ENCODE measurements at places on chromosomes 7 and 10.

DNA sequence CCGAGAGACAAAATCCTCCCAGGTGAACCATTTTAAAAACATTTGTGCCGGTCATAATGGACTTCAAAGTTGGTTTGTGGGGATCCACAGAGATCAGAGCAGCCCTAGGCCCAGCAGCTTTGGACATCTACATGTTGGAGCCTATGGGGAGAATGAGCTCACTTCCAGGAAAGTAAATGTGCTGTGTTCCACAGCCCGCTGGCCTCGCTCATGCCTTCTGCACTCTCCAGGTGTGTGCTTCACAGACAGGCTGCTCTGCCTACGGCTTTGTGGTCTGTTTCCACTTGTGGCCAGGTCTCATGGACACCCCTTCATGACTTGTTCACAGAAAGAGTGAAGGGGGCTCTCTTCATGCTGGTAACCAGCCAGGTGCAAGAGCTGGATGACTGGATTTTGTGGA is 141.6 kb downstream of the ADARB2 start:
- no peak for DNase-seq

DNA sequence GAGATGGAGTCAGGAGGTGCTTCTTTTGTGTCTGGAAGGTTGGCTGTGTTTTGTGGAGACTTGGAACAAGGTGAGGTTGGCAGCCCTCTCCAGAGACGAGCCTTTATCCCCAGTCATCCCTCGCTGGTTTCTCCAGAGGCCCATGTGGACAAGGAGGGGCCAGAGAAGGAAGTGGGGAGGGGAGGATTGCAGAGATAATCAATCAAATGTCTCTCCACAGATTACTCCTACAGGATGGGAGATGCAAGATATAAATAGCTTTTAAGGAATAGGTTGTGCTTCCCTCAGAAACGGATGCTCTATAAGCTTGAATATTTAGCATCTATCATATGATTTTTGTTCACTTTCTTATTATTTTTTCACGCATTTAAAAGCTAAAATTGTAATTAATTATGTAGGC is 70.4 kb upstream of the VWDE start:
- DNase-seq: no peak

- DNase-seq: no peak
Measured at GRCh38 chr10:128642023-128642422, 515.8 kb upstream of the MKI67 start.

- no peak for DNase-seq
Measured at GRCh38 chr10:110355922-110356627, 51.4 kb upstream of the SMNDC1 start.

DNA sequence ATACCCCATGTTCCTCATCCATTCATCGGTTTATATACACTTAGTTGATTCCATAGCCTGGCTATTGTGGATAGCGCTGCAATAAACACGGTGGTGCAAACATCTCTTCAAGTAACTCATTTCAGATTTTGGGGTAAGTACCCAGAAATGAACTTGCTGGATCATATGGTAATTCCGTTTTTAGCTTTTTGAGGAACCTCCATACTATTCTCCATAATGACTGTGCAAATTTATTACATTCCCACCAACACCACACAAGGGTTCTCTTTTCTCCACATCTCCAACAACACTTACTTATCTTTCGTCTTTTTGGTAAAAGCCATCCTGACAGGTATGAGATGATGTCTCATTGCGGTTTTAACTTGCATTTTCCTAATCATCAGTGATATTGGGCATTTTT is 3.7 kb downstream of the NPFFR1 start:
- no peak for DNase-seq

GRCh38 chr7:29444267-29444666 is 119.4 kb upstream of the PRR15 start:
- no peak for DNase-seq

- no peak for DNase-seq
Measured at GRCh38 chr7:128679920-128680319, 7.8 kb downstream of the GARIN1A start.

DNA sequence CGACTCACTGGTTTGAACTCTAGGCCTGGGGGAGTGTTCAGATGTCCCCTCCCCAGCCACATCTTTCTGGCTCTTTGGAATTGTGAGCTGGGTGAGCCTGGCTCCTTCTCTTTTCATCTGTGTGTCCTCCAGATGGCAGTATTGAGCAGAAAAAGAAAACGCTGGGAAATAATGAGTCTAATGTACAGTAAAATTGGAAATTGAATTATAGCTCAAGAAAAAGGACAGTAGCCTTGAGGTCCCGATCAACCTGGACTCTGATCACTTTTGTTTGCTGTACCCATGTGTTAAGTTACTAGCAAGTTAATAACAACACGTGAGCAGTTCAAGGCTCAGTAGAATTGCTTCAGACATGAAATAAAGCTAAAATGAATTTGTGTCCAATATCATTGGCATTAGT is 77.9 kb downstream of the SNX10 start:
- DNase-seq: peak; percentile 64

DNA sequence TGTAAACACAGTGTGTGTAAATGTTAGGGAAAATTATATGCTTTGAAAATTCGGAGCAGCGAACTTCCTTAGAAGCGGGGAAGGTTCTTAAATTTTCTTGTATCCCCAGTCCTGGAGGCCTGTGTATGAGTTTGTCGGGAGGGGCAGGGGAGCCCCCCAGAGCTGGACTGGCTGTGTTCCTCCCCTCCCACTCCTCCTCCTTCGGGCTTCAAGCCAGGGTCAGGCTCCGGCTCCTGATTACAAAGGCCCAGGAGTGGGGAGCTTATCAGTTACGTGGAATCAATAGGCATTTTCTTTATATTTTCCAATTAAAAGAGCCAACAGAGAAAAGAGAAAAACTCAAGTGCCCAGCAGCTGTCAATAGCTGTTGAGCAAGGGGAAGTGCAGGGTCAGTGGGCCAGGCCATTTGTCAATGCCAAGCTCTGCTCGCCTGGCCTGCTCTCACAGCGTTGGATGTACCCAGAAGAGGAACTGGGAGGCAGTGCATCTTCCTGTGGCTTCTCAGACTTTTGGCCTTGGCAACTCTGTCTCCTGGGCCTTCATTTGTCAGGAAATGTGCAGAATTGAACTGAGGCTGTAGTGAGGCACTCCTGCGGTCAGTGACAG is 156.9 kb upstream of the PCBD1 start:
- no peak for DNase-seq

GRCh38 chr7:80054356-80054755 is 80.3 kb upstream of the GNAI1 start:
- no peak for DNase-seq

GRCh38 chr7:43729924-43730248 is 563 bp upstream of the COA1 start:
- no peak for DNase-seq

DNA sequence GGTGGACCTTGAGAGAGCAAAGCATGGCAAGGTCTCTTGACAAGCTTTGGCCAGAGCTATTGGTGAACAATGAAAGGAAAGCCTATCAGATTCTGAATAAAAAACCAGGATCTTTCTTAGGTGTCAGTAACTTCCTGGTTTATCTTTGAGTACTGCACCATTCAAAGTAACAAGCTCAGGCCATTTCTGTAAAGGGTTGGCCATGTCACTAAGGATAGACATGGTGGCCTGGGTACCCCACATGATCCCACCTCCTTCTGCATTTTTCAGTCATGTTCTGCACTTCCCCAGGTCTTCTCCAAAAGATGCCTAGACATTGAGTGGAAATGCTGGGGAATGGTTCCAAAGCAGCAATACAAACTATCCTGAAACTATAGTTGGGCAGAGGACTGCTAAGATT is 242.0 kb downstream of the ARHGAP12 start:
- DNase-seq: no peak

DNA sequence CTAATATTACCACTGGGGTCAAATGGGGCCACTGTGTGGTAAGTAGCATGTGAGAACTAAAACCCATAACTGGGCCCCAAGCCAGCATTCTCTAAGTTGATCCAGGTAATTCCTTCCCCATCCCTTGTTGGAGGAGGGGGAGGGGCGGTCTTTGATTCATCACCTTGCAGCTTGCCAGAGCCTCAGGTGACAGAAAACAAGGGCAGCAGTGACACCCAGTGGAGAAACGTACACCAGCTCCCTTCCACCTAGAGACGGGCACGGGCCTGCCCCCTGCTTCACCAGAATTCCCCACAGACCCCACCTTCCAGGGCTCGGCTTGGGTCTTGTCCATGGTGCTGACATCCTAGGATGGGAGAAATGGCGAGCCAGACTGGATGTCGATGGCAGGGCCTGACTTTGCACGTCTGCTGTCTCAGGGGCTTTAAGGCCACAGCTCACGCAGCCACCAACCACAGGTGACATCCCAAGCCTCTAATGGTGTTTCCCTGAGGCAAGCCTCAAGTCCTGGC is 102.0 kb downstream of the STRA8 start:
- DNase-seq: peak; percentile 61

- no peak for DNase-seq
Measured at GRCh38 chr10:81021428-81022129, 483.9 kb downstream of the SH2D4B start.

DNA sequence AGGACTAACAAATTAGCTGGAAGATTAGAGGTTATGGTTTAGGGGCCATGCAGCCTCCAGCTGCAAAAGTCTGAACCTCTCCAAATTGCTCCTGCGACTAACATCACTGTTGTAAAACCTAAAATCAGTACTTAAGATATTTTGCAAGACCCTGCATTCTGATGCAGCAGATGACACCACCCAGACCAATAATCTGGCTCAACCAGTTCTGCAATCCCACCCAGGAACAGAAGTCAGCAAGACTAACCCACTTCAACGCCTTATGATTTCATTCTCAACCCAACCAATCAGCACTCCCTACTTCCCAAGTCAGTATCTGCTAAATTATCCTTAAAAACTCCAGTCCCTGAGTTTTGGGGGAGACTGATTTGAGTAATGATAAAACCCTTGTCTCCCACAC is 250.8 kb upstream of the MBL2 start:
- DNase-seq: no peak

DNA sequence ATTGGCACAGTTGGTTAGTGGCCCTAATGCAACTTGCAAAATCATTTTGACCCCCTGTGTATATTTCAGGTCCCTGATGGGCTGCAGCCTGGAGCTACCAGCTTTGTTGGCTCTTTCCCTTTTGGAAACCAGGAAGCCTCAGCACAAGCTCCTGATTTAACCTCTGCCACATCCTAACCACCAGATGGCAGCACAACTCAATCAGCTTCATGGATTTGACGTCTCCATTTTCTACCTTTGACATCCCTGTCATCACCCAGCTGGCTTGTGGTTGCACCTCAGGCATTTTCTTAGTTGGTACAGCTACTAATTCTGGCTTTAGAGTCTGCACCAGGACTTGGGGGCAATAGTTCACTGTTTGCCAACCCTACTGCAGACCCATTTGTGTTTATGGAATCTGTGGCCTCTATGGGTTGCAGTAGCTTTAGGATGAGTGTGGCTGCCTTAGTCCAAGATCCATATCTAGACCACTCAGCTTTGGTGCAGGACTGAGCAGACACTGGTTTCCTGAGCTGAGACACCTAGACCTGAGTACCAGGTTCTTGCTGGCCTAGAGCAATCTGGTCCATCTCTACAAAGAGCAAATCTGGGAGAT is 456.2 kb downstream of the REEP3 start:
- DNase-seq: peak; percentile 68

DNA sequence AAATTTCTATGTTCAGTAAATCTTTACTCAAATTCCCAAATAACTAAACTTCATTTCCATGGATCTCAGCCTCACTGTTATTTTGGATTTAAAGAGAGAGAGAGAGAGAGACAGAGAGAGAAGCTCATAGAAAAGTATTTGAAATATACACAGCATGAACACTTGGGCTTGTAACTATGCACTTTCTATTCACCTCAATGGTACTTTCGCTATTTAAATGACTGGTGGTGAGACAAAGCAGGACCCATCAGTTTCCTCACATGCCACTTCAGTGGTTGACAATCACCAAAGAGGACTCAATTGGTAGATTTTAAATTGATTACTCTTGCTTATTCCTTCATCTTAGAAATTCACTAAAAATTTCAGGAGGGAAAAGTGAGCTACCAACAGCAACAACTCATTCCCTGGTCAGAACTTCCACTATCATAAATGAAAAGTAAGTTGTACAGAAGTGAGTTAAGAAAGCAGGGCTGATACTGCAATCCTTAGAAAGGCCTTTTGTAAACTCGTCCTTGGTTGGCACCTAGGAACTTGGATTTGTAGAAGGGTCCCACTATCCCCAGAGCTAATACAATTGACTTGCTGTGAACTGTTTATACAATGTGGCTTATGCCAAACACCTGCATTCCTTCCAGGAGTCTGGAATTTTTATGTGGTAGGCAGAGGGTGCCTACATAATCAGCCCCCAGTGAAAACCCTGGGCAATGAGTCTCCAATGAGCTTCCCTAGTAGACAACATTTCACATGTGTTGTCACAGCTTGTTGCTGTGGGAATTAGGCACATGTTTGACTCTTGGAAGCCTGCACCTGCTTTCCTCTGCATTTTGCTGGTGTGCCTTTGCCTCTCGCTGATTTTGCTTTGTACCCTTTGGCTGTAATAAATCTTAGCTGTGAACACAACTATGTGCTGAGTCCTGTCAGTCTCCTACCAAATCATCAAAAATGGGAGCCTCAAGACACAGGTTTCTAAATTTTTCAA is 10.8 kb downstream of the ERLIN1 start:
- no peak for DNase-seq

DNA sequence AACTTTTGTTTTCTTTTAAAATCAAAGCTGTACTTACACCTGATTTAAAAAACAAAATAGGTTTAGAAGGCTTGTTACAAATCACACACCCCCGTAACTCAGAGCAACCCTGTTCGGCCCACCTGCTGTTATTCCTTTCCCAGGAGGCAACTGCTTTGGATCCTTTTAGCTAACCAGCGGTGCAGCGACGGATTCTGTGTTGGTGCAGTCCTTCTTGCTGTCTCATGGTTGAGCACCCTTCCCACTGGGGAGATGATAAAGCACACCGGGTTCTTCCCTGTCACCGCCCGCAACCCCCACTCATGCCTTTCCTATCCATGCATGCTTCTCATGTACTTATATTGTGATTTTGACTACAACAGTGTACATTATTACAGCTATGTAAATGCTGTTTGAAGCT is 24.8 kb upstream of the MKI67 start:
- no peak for DNase-seq

DNA sequence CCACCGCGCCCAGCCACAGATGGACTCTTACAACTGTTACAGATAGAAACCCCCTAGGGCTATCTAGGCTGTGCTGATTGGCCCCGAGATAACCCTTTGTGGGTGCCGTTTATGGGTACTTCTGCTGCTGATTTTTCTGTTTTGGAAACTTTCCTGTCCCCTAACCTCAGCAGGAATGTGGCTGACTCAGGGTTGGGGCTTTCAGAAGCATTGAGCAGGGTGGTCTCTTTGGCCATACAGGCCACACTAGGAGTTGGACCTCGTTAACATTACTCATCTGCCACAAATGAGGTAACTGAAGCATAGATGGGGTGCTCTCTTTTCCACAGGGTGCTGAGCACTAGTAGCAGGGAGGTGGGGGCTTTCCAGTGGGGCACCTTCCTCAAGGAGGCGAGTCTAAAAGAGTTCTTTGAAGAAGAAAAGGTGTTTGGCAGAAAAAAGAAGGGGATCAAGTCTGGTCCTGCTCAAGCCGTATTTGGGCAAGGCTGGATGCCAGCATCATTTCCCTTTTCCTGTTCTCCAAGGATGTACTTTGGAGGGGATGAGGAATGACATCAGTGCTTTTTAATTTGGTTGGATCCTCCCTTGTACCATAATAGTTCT is 6.4 kb downstream of the ZSCAN25 start:
- no peak for DNase-seq

GRCh38 chr10:22834471-22834870 is 93.4 kb upstream of the ARMC3 start:
- no peak for DNase-seq

All from AG20443 (cell line).